ENCODE measurements at places on chromosomes 2 and 18. TPM values are rescaled to one million over a fixed set of nuclear protein-coding genes. Genes with fewer than 3 reads are reported as not detected.

The ZSWIM2 gene
- total RNA-seq: not detected

The ZNF804A gene
- 2.4 TPM for total RNA-seq

The TCF4 gene
- 65.2 TPM for total RNA-seq

The TANC1 gene
- 18.5 TPM for total RNA-seq

The FOXI3 gene
- not detected for total RNA-seq

The MORN2 gene
- total RNA-seq: 24.6 TPM

The CCDC178 gene
- total RNA-seq: 0.64 TPM

The MC2R gene
- not detected for total RNA-seq

The STARD6 gene
- total RNA-seq: not detected

The ST8SIA3 gene
- 0.04 TPM for total RNA-seq

The TMEM17 gene
- total RNA-seq: 4.3 TPM

The IGFBP2 gene
- total RNA-seq: 163 TPM

The TDRD15 gene
- 0.08 TPM for total RNA-seq

Data from hepatocyte (in vitro differentiated cells).